ENCODE measurements at places on chromosomes 3 and 15.

- DNase-seq: no peak
Measured at GRCh38 chr3:5191555-5192304, 4.2 kb downstream of the EDEM1 start.

DNA sequence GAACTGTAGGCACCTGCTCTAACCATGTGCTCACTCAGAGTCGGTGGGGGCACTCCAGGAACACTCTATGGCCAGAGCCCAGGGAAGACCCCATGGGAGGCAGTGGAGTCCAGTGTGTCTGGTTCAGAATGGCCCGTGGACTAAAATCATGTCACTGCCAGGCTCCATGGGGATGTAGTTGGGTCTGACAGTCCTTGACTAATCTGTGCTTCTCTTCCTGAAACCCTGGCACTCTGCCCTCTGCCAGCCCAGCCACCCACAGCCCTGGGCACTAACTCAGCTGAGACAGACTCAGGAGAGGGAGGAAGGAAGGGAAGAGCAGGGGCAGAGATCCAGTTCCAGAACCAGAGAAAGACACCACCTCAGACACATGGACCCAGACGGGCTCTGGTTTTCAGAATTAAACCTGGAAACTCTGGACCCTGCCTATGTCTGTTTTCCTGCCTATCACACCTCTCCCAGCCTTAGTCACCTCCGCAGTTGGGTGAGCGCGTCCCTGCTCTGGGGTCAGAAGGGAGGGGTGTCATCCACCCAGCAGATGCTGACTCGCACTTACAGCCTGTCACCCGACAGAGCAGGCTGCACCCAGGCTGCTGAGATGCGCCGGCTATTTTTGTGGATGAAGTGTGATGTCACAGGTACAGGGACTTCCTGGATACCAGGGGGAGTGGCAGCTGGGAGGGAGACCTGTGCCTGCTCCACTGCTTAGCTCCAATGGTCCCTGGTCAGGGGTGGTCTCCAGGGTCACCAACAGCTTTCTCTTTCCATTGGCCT lies 56.8 kb upstream of the INSYN1 start:
- no peak for DNase-seq

GRCh38 chr15:34047893-34048775 lies 9.1 kb upstream of the AVEN start:
- DNase-seq: no peak

- DNase-seq: no peak
Measured at GRCh38 chr3:157752956-157753786, 250.0 kb upstream of the VEPH1 start.

- no peak for DNase-seq
Measured at GRCh38 chr3:80017369-80017768, 249.6 kb upstream of the ROBO1 start.

DNA sequence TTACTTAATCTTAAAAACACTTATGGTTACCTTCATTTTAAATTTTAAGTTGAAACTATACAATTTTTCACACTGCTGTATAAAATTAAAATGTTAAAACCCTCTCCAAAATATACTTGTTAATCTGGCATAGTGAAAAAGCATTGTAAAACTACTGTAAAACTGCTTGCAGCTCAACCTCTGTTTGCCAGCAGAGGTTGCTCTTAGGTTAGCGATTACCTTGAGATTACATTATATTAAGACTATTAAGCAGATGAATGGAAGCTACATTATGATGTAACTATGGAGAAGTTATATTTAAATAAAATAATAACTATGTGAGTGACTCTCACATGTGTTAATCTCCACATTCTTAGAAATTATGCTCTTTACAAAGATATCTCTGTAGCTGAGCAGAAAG lies 143.6 kb upstream of the SLITRK3 start:
- no peak for DNase-seq

GRCh38 chr15:26974120-26974780 lies 3.3 kb downstream of the GABRG3 start:
- no peak for DNase-seq

DNA sequence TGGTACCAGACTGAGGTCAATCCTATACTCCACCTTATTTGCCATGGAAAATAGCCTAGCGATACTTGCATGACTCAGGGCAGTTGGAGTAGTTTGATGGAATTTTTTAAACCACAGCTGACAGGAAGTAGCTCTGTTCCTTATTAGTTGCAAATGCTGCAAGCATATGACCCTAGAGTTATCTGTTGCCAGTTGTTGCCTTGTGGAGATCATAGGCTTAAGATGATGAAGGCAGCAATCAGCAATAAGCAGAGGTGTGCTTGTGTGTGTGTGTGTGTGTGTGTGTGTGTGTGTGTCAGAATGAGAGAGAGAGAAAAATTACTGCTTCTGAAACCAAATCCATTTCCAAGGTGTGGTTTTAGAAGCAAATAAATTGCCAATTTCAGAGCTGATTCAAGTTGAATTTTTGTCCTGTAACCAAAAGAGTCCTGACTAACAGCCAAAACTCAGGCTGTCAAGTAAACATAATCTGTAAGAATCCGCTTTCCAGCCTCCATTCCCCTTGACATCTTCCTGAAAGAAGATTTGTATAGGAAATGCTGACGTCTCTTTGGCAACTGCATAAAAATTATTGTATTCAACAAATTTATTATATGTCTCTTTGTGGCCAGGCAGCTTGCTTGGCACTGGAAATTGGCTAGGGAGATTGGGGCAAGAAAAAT lies 141.2 kb downstream of the SERPINI1 start:
- no peak for DNase-seq

DNA sequence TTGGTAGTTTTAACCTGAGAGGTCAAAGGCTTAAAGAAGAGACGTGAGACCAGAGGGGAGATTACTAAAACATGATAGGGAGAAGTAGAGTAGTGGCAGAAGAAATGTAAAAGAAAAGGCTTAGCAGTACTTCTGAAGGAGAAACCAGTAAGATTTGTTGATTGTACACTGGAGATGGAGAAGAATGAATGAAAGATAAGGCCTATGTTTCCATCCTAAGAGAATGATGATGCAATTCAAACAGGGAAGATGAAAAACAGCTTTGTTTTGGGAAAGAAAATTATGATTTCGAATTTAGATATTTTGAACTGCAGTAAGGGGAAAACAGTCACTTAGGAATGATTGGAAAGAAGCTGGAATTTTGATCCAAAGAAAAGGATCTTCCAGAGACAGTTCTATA lies 97.4 kb upstream of the PLXND1 start:
- DNase-seq: no peak

- DNase-seq: no peak
Measured at GRCh38 chr3:164048451-164048850, 1029.8 kb downstream of the SI start.

- no peak for DNase-seq
Measured at GRCh38 chr3:40398346-40398745, 11.4 kb downstream of the ENTPD3 start.

Data from activated CD8-positive, alpha-beta T cell treated with anti-CD3 and anti-CD28 coated beads for 36 hours (primary cell).